ENCODE measurements at places on chromosomes 11 and 22. TPM values are rescaled to one million over a fixed set of nuclear protein-coding genes. Genes with fewer than 3 reads are reported as not detected.

Gene OR4C13
- not detected for total RNA-seq

Gene SLC25A45
- total RNA-seq = 8.7 TPM

Gene ZNF214
- total RNA-seq = 0.96 TPM

Gene OR52A1
- total RNA-seq = not detected

Gene PHF21B
- not detected for total RNA-seq

Gene AIFM3
- 2.1 TPM for total RNA-seq

Gene HEPHL1
- total RNA-seq = not detected

Gene RAB38
- 3.5 TPM for total RNA-seq

Gene SCGB2A2
- not detected for total RNA-seq

Gene TTC17
- total RNA-seq = 69.3 TPM

Gene KIRREL3
- total RNA-seq = 0.13 TPM

Gene VPREB1
- not detected for total RNA-seq

Gene FANCF
- 4.6 TPM for total RNA-seq

Gene MMP11
- total RNA-seq = 5.7 TPM

Gene BEST1
- 13.2 TPM for total RNA-seq

Gene MCHR1
- total RNA-seq = not detected

Gene PIH1D2
- total RNA-seq = 1.5 TPM

GRCh38 chr11:27370374-27370773, 7.4 kb upstream of the CCDC34 start:
- DNase-seq = no peak

DNA sequence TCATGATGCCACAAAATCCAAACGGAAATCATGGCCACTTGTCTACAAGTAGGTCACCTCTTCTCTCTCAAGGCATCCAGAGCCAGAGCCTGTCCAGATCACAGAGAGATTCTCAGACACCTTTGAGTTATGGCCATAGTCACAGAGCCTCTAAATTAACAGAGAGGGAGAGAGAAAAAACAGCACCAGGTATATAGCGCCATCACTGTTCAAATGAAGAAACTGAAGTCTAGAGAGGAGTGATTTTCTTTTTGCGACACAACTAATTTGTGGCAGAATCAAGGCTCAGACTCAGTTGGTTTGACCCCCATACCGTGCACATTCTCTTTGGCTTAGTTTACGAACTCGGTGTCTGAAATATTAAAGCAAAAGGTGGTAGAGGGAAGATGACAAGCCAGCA, 512.9 kb downstream of the NTM start:
- DNase-seq = no peak

- no peak for DNase-seq
Observed at GRCh38 chr11:114260077-114260476, 36.1 kb upstream of the NNMT start.

DNA sequence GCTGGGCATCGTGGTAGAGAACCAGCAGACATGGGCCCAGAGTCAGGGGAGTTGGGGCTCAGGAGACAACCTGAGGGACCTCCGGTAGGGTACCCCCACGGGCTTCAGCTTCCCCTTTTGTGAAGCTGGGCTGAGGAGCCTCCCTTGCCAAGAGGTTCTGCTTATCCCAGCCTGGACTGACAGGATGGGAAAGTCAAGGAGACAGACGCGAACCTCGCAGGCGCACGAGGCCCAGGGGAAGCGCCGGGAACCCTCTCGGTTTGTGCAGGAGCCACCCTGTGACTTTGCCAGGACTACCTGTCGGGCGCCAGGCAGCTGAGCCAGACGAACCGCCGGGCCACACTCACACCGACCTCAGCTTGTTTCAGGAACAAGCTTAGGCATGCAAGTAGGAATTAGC, 566.1 kb downstream of the BRD1 start:
- peak; percentile 71 for DNase-seq

DNA sequence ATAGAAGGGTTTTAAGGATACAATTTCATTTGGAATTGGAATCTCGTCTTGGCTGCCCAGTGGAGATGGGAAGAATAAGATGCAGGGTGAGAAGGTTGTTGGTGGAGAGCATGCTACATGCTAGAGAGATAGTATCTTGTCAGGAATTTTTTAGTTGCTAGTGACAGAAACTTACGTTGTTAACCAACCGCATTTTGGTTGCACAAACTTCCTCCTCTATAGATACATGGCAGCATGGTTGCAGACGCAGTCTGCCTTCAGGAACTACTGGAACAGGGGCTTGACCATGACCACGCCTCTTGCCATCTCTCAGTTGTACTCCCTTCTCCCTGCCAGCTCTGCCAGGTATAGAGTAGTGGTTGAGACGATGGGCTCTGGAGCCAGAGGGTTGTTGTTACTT, 13.5 kb upstream of the CCDC90B start:
- no peak for DNase-seq

DNA sequence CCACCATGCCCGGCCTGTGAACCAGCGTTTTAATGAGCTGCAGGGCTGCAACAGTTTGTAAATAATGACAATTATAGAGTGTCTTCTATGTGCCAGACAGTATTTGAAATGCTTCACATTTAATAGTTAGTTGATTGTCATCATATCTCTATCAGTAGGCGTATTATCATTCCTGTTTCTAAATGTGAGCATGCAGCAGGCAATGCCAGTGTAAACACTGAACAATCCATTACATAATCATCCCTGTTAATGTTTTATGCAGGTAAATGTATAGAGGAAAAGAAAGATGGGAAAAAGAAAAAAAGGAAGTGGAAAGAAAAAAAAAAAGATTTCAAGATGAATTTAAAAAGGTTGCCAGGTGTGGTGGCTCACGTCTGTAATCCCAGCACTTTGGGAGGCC, 52.3 kb downstream of the ZBTB44 start:
- DNase-seq = no peak

DNA sequence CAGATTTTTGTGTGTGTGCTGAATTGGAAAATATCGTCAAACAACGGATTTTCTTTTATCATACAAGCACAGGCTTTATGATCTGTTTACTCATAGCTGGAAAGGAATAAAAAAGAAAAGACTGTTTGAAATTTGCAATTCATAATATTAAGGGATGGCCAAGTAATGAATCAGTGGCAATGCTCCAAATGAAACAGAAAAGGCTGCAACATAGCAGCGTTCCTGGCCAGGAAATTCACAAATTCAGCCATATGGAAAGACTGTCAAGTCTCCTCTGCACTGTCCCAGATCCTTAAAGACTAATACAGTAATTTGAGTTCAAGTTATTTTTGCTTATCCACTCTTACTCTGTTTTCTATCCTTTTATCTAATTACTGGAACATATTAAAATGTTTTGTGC, 98.2 kb downstream of the MSANTD4 start:
- DNase-seq = no peak

DNA sequence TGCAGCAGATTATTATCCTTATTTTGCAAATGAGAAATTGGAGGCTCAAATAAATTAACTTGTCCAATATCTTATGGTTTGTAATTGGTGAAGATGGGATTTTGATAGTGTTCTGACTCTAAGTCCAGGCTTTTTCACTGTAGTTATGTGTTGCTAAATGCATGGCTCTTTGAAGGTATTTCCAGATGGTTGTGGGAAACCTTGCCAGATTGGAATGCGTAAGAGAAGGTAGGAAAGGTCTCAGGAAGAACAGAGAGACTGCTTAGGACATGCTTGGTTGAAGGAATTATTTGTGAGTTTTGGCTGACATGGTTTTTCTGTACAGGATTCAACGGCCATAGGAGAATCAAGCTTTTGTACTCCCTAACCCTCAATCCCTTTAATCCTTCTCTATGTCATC, 108.6 kb downstream of the STIM1 start:
- DNase-seq = no peak

- no peak for DNase-seq
Observed at GRCh38 chr11:3954448-3955298, 99.2 kb downstream of the STIM1 start.

- no peak for DNase-seq
Observed at GRCh38 chr11:61007956-61008896, 36.7 kb downstream of the CD6 start.

DNA sequence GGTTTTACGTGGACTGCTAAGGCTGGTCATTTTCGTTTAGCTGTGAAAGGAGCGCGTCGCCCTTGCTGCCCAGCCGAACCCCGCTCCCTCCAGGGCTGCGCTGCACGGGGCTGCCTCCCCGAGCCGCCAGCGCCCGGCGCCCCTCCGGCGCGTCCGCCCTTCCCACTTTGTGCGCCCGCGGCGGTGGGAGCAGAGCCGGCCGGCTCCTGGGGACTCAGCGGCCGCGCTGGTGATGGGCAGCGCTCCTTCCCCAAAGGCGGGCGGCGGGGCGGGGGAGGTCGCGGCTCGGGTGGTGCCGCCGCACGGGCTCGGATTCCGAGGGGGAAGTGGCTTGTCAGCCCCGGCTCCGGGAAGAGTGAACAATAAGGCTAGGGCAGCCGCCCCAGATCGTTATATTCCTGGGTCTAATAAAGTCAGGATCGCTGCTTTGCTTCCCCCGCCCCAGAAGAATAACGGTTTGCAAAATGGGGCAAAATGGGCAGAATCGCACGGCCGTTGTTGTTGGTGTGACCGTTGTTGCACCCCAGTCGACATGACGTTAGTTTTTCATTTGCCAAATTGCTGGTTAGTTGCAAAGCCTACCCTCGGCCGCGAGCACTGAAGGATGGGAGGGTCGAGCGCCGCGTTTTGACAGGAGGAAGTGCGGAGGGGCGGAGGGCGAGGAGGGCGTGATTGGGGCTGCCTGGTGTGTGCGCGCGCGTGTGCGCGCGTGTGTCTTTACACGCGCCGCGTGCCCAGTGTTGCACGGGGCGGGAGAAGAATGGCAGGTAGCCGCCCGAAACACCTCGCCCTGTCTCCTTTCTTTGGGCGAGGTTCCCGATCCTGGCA, 745 bp downstream of the NCAM1 start:
- DNase-seq = no peak

DNA sequence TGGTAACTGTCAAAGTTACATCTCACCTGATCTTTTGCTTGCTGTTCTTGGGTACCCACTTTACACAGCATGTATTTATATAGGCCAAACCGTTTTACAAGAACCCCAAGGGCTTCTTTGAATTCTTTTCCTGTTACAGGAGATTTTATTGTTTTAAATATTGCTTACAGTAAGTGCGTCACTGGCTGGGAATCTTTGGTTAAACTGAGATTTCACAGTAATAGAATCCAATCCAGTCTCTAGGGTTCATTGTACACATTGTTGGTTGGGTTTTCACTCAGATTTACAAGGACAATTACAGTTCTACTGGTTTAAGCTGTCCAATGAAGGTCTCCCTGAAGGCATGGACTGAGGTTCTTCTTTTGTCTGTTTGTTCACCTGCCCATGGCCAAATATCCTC, 171.7 kb downstream of the INSC start:
- DNase-seq = no peak

DNA sequence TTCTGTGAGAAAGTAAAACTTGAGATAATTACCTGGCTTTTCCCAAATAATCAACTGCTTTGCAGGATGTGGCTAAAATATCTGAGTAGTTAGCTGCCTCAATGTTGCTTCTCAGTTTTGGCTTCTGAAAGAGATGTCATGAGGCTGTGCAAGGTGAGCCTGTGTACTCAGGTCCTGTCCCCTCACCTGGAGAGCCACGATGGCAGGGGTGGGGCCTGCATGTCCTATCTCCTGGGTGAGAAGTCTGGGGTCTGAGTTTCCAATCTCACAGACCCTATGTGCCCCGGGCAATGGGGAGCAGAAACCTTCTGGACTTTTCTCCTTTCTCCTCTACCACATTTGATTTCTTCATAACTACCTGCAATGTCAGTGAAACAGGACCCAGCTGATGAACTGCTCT, 338.6 kb upstream of the B3GAT1 start:
- DNase-seq = no peak

- DNase-seq = no peak
Observed at GRCh38 chr11:58617976-58618557, 4.4 kb upstream of the CNTF start.

- no peak for DNase-seq
Observed at GRCh38 chr11:111259896-111260295, 14.4 kb downstream of the POU2AF2 start.

- DNase-seq = no peak
Observed at GRCh38 chr22:20203552-20204201, 52.8 kb upstream of the CCDC188 start.

GRCh38 chr22:38788021-38788816, 5.7 kb downstream of the DNAL4 start:
- no peak for DNase-seq

- no peak for DNase-seq
Observed at GRCh38 chr11:78346799-78347198, 70.8 kb downstream of the GAB2 start.

GRCh38 chr11:131966667-131967066, 596.3 kb downstream of the NTM start:
- DNase-seq = no peak

- DNase-seq = no peak
Observed at GRCh38 chr11:32216749-32217148, 125.9 kb downstream of the RCN1 start.

- no peak for DNase-seq
Observed at GRCh38 chr11:10653946-10654810, 39.4 kb downstream of the IRAG1 start.

GRCh38 chr11:19426756-19427403, 186.1 kb upstream of the E2F8 start:
- no peak for DNase-seq

DNA sequence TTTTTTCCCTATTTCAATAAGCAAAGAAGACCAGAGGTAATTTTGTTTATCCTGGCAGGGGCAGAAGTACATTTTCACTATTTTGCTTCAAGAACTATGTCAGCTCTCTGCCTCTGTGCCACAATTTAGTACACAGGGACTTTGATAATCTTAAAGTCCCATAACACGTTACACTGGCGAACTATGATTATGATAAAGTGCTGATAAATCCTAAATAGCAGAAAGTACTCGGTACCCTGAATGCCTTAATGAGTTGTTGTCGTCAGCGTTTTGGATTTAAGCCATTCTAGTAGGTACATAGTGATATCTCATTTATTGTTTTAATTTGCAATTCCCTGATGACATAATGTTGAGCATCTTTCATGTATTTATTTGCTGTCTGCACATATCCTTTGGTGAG, 16.6 kb upstream of the PHOX2A start:
- DNase-seq = no peak

DNA sequence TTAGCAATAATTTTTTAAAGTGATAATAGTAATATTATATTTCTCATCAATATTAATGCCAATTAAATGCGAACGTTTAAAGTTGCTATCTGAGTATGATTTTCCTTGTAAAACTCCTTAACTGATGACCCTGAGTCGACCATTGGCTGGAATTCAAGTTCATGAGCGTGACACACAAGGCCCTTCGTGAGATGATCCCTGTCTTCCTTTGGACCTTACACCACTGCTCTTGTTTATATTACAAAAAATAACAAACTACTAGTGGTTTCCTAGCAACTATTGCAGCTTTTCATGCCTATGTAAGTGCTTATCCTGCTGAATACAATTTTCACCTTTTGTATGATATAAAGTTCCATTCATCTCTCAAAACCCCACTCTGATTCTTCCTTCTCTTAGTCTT, 752.9 kb downstream of the CNTN5 start:
- no peak for DNase-seq

DNA sequence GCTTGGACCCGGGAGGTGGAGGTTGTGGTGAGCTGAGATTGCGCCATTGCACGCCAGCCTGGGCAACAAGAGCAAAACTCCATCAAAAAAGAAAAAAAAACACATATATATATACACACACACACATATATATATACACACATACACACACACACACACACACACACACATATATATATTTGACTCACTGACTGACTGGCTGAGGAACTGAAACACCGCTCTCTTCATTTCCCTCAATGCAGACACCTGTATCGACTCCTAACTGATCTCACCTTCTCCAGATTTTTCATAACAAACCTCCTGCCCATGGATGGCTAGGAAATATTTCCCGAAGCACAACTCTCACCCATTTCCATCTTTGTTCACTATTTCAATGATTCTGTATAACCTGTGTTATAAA, 140.7 kb upstream of the ANO3 start:
- no peak for DNase-seq

Measured in mesenteric fat pad (tissue), 1 donor.